ENCODE measurements at places on chromosomes 5 and 9. TPM values are rescaled to one million over a fixed set of nuclear protein-coding genes. Genes with fewer than 3 reads are reported as not detected.

Gene IFNK
- not detected for total RNA-seq

Gene PCA3
- total RNA-seq: 0.07 TPM

Gene SLC46A2
- total RNA-seq: not detected

Gene FOXD4L6
- total RNA-seq: 0.17 TPM

Gene MYMK
- total RNA-seq: not detected
